ENCODE measurements at places on chromosomes 5 and 9.

DNA sequence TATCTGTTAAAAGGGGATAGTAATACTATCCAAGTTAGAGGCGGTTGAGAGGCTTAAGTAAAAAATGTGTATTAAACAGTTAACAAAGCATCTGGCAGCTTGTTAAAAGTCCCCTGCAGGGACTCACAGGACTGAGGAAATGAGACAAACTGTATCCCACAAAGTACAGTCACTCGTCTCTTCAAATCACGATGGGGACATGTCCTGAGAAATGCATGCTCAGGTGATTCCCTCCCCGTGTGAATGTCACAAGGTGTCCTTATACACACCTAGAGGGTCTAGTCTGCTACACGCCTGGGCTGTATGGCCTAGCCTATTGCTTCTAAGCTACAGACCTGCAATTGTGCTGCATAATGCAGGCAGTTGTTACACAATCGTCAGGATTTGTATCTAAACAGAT is 237.0 kb downstream of the IRX2 start:
- no peak for DNase-seq

DNA sequence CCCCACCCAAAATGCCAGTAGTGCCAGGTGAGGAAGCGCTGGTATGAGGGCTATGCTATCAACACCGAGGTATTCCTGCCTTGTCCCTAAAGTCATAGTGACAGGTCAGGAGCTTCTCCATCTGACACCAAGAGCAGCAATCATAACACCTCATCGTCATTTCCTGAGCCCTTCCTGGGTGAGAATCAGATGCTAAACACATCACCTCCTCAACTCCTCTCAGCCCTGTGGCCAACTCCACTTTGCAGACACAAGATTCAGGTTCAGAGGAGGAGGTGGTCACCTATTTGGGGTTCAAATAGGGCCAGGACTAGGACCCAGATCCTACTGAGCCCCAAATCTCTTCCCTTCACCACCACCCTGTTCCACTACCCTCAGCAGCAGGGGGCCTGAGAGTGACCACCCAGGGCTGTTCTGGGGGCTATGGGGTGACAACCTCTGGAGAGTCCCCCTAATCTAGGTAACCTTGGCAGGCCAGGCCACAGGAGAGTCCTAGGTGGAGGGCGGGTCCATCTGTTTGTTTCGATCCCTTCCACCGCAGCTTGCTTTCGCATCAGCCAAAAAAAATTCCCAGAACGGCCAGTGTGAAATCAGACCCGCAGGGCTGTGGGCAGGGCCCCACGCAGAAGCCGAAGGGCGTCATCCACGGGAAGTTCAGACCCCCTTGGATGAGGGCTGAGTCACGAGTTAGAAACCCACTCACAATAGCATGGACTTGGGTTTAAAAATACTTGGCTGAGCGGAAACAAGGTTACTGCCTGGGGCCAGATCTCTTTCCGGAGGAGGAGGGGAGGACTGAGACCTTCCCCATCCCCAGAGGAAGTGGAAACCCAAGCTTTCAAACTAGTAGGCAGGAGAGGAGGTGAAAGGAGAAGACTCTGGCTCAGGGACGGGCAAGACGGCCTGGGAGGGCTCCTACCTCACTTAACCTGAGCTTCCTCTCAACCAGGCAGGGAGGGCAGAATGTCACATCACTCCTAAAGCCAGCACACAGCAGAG is 8.7 kb downstream of the STK10 start:
- no peak for DNase-seq

DNA sequence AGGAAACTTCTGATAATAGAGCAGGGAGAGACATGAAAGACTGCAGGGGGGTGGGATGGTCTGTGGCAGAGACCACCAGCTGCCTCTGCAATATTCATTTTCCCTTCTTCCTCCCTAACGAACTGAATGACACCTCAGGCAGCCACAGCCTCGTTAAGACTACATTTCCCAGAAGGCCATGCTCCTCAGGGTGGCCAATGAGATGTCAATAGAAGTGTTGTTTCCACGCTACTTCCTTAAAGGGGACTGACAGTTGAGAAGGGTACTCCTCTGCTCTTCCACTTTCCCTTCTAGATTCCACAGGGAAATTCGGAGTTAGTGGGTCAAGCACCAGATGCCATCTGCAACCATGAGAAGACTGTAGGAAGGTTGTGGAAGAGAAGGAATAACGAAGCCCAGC is 52.0 kb upstream of the DAPK1 start:
- DNase-seq, result no peak

DNA sequence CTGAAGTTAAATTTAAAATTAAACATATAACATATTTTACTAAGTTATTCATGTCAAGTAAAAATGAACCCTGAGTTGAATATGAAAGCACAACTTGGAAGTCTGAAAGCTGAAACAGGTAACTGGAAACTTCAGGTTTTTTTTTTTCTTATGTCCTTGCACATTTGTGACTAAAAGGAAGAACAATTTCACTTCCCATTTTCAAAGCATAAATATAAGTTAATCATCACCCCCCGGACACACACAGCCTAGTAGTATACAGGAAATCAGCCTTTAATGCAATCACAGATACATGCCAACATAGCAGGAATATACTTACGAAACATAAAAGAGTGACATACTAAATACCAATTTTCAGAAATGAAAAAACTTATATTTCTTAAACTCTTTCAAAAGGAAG is 225.9 kb downstream of the RFX3 start:
- DNase-seq, result no peak
